ENCODE measurements at places on chromosomes 1 and 21.

- DNase-seq: no peak
Observed at GRCh38 chr1:159421821-159422220, 10.2 kb upstream of the OR10J4 start.

- no peak for DNase-seq
Observed at GRCh38 chr1:7501084-7501491, 270.0 kb upstream of the VAMP3 start.

DNA sequence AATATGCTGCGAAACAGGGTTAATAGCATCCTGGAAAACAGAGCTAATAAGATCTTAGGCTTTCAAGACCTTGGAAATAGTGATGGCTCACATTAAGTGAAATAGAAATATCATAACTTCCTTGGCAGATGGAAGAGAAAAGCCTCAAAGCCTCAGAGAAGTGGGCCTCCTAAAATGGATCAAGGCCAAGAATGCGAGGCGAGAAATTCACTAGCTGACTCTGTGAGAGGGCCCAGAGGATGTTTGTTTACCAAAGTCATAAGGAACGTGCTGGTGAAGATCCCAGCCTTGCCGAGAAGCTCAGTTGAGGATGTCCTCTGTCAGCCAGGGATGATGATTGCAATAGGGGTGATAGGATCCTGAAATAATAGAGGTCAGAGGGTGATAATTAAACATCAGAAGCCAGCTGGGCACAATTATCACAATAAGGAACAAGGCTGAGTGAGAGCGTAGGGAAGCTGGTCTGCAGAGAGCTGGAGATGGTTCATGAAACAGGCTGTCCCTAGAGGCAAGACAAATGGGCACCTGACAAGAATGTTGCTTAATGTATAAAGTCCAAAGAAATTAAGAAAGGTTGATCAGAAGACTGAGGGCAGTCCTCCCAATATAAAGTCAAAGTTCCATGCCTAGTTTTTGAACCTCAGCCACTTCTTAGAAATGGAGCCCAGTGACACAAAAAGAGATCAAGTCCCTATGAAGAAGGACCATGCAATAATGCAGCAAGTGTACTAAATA, 101.7 kb upstream of the COG2 start:
- DNase-seq: no peak

DNA sequence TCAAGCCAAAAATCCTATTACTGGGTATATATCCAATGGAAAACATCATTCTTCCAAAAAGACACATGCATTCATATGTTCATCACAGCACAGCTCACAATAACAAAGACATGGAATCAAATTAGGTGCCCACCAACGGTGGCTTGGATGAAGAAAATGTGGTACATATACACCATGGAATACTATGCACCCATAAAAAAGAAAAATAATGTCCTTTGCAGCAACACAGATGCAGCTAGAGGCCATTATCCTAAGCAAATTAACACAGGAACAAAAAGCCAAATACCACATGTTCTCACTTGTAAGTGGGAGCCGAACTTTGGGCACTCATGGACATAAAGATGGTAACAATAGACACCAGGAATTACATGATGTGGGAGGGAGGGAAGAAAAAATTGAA, 113.6 kb downstream of the MRPL39 start:
- DNase-seq: no peak

GRCh38 chr1:15836772-15837669, 10.5 kb upstream of the SPEN start:
- no peak for DNase-seq

DNA sequence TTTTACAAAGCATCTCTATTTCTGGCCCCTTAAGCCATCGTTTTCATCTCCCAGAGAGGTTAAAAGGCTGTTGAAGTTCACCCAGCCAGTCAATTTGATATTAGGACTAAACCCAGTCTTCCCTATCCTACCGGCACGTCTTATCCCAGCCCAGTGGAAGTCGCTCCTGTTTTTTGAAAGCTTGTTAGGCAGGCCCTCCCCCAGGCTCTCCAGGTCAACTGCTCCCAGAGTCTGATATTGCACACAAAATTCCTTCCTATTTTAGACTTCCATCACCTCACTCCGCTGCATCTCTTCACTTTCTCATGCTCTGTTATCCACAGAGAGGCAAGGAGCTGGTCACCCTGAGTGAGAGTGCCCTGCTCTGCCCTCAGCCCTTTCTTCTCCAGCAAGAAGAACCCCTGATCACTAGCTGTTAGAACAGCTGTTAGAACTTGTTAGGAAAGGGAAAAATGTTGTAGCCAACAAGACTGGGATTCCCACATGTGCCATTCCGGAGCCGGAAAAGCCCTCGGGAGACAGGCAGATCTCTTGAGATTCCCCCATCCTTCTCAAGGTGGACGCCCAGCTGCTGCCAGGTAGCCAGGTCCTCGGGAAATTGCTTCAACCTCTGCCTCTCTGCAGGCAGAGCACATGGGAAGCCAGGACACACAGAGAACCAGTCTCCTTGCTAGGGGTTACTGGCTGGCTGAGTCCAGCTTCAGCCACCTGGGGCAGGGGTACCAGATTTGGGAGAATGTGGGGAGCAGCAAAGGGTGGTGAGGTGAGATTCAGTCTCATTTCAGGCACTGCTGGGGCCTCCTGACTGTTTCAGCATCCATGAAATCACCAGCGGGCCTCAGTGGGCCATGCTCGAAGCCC, 25.7 kb downstream of the PLXNA2 start:
- DNase-seq: no peak

- DNase-seq: no peak
Observed at GRCh38 chr1:34770891-34771504, 10.0 kb upstream of the GJB3 start.

DNA sequence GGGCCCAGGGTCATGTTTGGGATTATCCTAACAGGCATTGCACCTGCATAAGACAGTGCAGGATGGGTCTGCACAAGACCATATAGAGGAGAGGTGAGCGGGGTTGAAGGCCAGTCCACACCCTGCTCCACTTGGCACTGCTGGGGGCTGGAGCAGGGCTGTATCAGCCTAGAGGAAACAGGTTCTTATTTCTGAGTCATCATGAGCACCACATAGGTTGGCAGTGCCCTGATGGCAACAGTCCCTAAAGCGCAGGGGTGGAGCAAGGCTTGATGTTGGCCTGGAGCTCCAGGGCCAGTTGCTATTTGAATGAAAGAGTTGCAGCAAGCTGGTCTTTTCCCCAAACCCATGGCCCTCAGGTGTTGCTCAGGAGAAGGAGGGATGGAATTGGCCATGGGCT, 29.8 kb upstream of the BMP8B start:
- DNase-seq: no peak

- DNase-seq: peak; percentile 72
Observed at GRCh38 chr21:36976882-36977651, 10.6 kb upstream of the HLCS start.

- no peak for DNase-seq
Observed at GRCh38 chr1:202029171-202029665, 18.8 kb downstream of the ELF3 start.

GRCh38 chr1:24786191-24786590, 40.9 kb downstream of the CLIC4 start:
- DNase-seq: no peak
